ENCODE measurements at places on chromosomes 5 and 9.

- DNase-seq, result no peak
These were observed 155.7 kb upstream of the ADAMTS16 start for GRCh38 chr5:4984461-4984860.

GRCh38 chr9:106400170-106400569, 462.8 kb upstream of the ZNF462 start:
- DNase-seq, result no peak

- no peak for DNase-seq
These were observed 153.0 kb downstream of the NSG2 start for GRCh38 chr5:174198541-174198940.

- no peak for DNase-seq
These were observed 364.4 kb upstream of the KIF2A start for GRCh38 chr5:61941637-61942036.

DNA sequence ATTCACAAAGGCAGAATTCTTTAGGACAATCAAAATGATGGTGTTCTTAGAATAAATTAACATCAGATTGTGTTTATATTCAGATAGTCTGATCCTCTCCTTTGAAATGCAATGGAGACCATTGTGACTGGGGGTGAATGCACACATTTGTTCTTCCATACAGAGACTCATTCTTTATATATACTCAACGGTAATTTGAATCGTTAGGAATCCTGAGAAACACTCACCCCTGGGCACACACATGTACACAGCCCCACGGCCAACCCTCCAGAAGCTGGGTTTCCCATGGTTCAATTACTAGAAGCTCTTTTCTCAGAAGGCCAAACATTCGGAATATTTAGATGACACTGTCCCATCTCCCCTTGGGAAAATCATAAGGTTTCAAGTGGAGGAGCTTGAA, 57.5 kb upstream of the EPB41L4B start:
- no peak for DNase-seq

- no peak for DNase-seq
These were observed 197.0 kb upstream of the NMUR2 start for GRCh38 chr5:152601806-152602732.

- no peak for DNase-seq
These were observed 41.7 kb downstream of the RXRA start for GRCh38 chr9:134367791-134368490.

GRCh38 chr9:108057421-108058134, 568.0 kb upstream of the KLF4 start:
- DNase-seq, result no peak
